ENCODE measurements at places on chromosomes 5 and 9. TPM values are rescaled to one million over a fixed set of nuclear protein-coding genes. Genes with fewer than 3 reads are reported as not detected.

GRCh38 chr5:80128141-80128540 is 93.0 kb downstream of the THBS4 start:
- DNase-seq: no peak

DNA sequence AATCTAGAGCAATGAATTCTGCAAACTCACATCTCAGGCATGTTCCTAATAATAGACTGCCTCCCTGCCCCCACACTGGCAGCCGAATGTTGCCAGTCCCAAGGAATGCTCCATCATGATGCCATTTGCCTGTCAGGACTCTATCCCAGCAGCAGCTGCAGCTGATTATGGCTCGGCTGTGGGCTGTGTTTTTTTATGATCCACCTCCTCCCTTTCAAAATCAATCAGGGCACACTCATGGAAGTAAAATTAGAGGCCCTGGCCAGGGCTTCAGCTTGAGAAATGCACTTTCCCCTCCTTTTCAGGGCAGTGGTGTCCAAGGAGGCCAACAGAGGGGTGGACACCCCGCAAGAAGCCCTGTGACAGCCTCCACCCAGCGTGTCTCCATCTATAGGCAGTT is 176.7 kb upstream of the S1PR3 start:
- DNase-seq: peak; percentile 85

GRCh38 chr9:98253565-98253964 is 1.9 kb downstream of the TBC1D2 start:
- no peak for DNase-seq

- DNase-seq: no peak
Measured at GRCh38 chr9:122276096-122276495, 11.4 kb downstream of the MRRF start.

The CARTPT gene
- total RNA-seq: not detected

DNA sequence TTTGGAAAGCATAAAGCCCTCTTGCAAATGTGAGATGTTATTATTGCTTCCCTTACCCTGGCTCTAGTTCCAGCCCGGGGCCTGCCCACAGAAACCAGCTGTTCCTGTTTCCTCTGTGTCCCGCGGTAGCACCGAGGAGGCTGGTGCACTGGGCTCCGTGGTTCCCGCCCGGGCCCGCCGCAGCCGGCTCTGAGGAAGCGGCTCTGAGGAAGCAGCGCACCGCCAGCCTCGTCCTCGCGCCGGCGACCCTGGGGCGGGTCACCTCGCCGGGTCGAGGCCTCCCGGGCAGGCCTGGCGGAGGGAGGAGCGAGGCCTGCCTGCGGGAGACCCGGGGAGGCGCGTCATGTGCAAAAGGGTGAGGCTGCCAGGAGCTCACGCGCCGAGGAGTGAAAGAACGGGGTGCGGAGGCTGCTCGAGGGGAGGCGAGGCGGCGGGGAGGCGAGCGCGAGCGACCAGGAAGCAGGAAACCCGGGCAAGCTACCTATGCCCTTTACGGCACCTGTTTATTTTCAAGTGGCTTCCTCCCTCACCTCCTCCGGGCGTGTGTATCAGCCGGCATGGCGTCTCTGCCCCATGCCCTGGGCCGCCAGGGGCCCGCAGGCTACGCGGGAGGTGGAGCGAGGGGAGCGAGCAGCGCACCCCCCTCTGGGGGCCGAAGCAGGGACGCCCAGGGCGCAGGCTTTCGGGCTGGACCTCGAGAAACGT is 61.3 kb upstream of the MEGF10 start:
- DNase-seq: peak; percentile 76

The NTRK2 gene
- 5.5 TPM for total RNA-seq

- no peak for DNase-seq
Measured at GRCh38 chr9:112789473-112789872, 38.9 kb downstream of the SNX30 start.

The PRUNE2 gene
- 1.4 TPM for total RNA-seq

DNA sequence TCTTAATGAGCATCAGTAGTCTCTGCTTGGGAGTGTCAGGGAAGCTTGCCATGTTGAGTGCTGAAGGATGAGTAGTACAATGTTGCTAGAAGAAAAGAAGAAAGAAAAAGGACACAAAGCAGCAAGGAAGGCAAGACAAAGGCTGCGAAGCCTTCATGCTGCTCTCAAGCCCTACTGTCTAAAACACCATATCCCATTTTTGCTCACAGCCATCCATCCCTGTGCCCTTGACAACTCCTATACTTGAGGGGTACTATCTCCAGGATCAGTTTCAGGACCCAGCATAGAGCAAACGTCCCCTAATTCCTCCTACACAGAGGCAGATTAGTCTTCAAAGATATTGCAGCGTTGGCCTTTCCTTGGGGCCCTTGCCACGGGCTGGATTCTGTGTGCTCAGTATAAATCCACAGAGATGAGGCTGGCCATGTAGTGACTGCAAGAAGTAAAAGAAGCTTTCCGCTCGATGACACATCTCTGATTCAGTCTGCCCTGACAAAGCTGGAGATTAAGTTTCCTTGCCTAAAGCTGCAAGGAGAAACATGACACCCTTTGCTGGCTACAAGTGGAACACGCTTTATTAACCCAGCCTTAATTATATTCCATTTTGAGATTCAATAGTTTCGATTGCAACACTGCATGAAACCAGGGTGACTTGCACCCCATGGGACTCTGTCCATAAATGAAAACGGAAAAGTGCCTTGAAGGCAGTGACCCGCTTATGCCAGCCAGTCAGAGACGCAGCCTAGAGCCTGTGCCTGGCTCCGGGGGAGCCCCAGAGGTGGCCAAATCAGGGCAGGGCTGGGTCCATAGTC is 304.6 kb downstream of the ACTL7B start:
- no peak for DNase-seq

DNA sequence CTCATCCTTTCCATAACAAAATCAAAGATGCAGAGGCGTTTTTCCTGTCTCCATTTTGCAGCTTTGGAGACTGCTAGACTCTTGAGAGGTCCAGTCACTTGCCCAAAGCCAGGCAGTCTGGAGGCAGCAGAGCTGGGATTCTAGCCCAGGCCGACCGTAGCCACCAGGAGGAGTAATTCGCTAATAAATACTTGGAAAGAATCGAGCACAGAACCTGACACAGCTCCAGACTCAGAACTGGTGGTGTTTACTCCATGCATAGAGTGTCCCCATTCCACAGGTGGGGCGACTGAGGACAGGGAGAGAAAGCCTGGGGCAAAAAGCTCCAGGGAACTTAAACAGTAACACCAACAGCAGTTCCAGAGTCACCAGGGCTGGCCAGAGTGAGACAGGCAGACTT is 10.7 kb upstream of the CERCAM start:
- no peak for DNase-seq

DNA sequence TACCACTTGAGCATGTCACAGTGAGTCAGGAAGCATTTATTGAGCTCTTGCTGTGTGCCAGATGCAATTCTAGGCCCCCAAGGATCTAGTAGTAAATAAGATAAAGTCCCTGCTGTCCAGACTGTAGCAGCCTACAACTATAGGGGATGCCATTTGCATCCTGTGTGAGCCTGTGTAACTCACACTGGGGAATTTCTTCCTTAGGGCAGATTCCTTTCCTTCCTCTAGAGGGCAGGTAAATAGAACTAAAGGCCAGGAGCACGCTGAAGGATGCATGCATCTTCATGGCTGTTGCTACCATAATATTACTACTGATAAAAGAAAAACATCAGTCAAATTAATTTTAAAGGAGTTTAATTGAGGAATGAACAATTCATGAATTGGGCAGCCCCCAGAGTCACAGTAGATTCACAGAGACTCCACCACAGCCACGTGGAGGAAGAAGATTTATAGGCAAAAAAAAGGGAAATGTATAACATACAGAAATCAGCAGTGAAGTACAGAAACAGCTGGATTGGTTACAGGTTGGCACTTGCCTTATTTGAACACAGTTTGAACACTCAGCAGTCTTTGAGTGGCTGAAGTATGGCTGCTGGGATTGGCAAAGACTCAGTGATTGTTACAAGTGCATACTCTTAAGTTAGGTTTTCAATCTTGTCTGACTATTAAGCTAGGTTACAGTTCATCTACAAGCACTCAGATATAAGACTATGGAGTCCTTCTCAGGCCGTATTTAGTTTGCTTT is 98.9 kb downstream of the ACTL7B start:
- no peak for DNase-seq

The ITGA1 gene
- total RNA-seq: 29.2 TPM

The STPG3 gene
- total RNA-seq: 0.69 TPM

- peak; percentile 51 for DNase-seq
Measured at GRCh38 chr9:133477992-133478850, 678 bp downstream of the SLC2A6 start.

DNA sequence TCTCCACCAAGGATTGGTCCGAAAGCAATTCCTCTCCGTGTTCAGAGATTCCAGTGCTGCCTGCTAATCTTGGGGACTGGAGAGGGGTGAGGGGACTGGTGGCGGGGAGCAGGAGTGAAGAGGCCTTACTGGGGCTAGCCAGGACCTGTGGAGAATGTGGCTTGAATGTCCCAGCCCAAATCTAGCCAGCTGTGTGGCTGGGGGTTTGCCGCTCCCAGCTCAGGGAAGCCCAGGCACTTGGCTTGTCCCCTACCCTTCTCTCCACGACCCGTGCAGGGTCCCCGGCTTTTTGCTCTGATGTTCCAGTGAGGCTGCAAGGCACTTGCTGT is 2.4 kb downstream of the N4BP3 start:
- DNase-seq: no peak
